ENCODE measurements at places on chromosomes 1 and 21.

GRCh38 chr1:150554086-150554452, 4.9 kb downstream of the ADAMTSL4 start:
- DNase-seq, result no peak

- DNase-seq, result no peak
Measured at GRCh38 chr1:8578936-8579335, 238.5 kb downstream of the RERE start.

DNA sequence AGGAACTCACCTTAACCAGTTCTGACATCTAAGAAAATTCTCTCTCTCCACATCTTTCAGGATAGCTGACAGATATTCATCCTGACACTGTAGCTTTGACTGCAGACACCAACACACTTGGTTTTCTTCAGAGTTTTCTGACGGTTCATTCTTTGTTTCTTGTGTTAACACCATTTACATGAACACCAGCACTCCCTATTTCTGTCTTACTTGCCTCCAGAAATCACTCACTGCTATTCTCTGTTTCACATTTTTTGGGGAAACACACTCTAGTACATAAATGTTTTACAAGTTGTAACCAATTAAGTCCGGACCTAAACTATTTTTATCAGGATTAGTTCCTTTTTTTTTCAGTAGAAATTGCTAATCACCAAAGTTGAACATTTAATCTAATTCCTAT, 15.4 kb downstream of the FLVCR1 start:
- DNase-seq, result no peak

GRCh38 chr21:16741141-16741665, 771.6 kb upstream of the CXADR start:
- no peak for DNase-seq

GRCh38 chr1:203931953-203932352, 70.6 kb downstream of the SNRPE start:
- no peak for DNase-seq

DNA sequence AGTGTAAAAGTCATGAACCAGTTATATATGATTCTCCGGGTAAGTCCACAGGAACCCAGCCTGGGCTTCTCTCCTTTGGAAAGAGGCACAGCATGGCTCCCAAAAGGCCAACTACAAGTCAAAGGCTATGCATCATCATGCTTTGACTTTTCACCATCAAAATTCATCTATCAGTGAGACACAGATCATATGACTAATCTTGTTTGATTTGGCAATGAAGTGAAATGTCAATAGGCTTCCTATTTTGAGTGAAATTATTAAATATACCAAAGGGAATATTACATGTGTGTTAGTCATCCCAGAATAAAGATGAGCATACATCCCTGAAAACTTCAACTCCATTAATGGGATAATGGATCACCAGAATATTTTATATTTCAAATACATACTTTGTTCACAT, 83.5 kb upstream of the ADGRL2 start:
- DNase-seq, result no peak

DNA sequence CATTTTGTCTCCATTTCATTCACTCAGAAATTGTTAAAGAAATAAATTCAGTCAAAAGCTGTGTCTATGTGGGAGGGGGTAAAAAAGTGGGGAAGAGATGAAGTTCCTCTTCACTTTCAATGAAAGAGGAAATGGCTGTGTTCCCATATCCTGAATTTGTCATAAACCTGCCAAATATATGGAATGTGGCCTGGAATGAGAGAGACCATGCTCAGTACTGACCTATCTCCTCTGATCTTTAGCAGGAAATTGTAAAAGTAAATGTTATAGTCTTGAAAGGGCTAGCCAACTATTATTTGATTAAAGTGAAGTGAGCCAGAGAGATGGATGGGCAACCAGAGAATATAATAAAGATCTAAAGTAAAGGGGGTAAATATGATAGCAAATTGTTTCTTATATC, 130.3 kb upstream of the C21orf91 start:
- DNase-seq, result no peak

- DNase-seq, result no peak
Measured at GRCh38 chr1:82728206-82728605, 927.5 kb downstream of the ADGRL2 start.

DNA sequence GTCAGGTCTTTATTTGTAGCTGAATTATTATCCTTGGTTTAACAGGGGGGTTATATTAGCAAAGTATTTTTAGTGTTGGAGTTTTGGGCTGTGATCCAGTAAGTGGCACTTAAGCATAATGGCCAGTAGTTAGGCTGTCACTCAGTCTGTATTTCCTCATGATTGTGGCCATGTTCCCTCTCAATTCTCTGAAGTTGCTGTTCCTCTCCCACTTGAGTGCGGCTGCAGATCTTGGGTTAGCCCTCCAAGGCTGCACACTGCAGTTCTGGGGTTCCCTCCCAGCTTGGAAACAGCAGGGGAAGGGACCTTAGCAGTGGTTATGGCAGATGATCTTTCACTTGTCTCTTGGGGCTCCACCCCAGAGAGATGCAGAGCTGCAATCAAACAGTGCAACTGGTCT, 23.2 kb upstream of the DENND1B start:
- no peak for DNase-seq

GRCh38 chr1:30444850-30445249, 278.5 kb downstream of the MATN1 start:
- DNase-seq, result no peak

GRCh38 chr1:223248770-223249140, 105.7 kb upstream of the TLR5 start:
- DNase-seq, result peak; percentile 19

DNA sequence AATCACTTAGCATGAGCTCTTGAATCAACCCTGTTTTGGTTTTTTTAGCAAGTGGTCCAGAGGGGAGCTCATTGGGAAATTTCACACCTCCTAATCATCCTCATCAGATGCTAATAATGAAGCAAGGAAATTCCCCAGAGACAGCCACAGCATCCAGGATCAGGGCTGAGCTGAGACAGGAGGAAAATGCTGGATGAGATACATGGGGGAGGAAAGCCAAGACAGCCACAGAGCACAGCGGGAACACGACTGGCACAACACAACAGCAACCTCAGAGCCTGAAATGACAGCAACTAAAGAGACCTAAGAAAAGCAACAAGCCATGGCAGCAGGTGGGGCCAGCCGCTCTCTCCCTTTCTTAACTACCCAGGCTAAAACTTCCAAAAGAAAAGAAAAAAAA, 70.4 kb downstream of the UBR4 start:
- no peak for DNase-seq

- DNase-seq, result no peak
Measured at GRCh38 chr1:58780836-58781452, 2.9 kb downstream of the JUN start.

GRCh38 chr21:46117586-46118315, 19.8 kb downstream of the COL6A2 start:
- DNase-seq, result no peak

DNA sequence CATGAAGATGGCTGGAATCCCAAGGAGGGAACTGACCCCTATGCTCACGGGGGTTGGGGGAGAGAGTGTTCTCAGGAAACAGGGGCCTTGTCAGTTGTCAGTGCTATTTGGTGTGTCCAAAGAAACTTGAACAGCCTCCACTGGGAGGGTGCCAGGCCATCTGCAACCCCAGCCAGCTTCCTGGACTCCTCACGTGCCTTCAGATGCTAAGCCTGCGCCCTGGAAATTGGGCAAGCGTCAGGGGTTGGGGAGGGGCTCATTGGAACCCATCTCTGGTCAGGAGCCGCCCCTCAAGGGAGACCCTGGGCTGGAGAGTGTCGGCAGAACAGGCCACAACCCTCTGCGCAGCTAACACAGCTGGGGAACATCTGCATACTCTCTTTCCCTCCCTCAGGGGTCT, 13.1 kb upstream of the LHX4 start:
- no peak for DNase-seq

DNA sequence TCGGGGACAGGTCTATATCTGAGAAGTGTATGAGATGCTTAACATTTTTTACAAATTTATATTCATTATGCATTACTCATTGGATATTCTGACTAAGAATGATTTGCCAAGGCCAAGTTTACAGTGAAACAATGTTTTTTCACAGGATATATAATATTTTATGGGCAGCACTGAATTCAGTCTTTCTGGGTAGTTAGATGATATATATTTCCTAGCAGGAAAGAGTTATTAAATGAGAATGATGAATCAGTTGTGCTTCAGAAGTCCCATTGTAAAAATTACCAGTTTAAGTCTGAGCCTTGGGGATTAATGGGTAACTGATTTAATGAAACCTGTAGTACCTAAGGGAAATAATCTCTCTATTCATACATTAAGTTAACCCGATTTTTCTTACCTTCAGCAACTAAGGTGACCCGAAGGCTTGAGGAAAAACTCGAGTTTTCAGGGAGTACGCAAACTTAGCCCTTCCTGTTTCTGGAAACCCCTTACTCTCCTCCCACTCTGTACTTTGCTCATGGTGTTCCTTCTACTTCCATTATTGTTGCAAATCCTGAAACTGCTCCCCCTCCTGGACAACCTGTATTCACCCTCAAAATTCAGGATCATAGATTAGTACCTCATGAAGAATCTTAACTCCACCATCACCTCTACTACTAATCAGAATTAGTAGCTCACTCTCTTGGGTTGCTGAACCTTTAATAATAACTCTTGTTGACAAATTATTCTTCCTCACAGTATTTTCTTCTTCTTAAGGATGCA, 135.1 kb downstream of the AK5 start:
- no peak for DNase-seq

DNA sequence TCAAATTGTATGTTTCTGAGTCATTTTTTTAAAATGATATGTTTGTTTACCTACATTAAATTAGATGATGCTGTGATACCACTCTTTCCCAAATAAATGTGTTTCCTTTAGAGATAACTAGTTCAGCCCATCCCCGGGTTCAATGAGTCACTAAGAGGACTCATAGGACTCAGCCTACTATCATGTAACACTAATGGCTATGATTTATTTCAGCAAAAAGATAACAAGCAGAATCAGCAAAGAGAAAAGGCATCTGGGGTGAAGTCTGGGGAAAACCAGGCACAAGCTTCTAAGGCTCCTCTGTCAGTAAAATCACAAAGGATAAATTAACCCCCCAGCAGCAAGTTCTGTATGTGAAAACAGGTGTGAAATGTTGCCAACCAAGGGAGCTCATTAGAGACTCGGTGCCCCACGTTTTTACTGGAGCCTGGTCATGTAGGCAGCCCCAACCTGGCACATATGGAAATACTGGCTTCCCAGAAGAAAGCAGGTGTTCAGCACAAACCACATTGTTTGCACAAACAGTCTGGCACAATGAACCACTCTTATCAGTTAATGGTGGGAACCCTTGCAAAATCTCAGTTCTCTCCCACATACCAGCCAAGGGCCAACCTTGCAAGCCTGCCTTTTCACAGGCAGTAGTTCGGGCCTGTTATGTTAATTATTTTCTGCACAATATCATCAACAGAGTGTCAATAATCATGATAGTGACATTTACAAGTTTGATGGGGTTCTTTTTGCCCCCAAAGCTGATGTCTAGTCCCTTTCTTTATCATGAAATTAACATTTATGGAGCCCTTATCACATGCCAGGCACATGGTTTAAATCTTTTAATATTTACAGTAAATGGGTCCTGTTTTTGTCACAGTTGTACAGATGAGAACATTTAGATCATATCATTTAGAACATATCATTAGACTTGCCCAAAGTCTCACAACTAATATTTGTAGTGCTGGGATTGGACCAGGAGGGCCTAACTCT, 23.1 kb upstream of the CNN3 start:
- DNase-seq, result no peak

GRCh38 chr1:175841738-175842187, 98.4 kb upstream of the TNR start:
- no peak for DNase-seq

- no peak for DNase-seq
Measured at GRCh38 chr1:98103617-98104285, 182.9 kb upstream of the DPYD start.

DNA sequence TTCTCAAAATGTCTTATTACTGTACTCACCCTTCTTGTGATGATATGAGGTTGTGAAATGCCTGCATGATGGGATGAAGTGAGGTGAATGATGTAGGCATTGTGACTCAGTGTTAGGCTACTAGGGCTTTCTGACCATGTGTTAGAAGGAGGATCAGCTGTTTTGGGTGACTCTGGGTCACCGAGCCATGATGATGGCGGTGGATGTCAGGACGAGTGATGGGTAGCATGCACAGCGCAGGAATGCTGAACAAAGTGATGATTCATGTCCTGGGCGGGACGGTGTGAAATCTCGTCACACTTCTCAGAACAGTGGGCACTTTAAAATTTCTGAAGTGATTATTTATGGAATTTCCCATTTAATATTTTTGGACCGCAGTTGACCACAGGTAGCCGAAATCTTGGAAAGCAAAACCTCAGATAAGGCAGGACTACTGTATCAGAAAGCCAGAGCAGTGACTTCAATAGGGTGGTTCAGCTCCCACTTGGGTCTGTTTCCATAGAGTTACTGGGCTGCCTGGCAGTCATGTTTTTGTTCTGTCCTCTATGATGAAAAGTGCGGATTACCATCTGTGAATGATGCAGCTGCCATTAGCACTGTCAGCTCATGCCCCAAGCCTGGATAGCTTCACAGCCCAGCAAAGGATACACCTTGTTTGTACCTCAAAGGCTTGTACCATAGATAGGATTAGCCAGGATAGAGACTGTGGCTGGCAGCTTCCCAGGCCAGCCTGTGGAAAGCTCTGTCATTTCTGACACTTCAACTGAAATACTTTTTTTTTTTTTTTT, 26.6 kb downstream of the IL6R start:
- no peak for DNase-seq

- DNase-seq, result no peak
Measured at GRCh38 chr1:226176870-226177269, 9.7 kb downstream of the ACBD3 start.

DNA sequence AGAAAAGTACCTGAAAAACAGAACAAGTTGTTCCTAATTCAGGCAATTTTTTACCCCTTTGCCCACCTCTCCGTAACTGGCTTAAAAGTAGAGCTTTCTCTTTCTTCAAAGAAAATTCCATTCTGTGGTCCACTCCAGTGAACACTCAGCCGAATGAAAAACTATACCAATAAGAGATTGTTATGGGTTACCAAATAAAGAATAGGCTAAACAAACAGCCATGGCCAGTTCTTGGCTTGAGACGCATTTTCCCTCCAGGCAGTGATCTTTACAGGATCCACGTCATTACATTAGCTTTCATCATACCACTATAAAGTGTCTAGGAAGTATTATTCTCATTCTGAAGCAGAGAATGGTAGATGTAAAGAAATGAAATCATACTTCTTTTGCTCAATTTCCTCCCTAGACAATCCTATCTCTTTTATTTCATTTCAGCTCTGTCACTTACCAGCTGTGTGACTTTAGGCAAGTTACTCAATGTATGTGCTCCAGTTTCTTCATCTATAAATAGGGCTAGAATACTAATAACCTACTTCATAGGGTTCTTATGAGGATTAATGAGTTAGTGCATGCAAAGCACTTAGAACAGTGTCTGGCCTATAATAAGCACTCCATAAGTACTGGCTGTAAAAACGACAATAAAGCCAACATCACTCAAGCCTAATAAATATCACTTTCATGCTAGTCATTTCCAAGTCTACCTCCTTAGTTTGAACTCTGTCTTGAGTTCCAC, 26.5 kb upstream of the TRIM45 start:
- no peak for DNase-seq

DNA sequence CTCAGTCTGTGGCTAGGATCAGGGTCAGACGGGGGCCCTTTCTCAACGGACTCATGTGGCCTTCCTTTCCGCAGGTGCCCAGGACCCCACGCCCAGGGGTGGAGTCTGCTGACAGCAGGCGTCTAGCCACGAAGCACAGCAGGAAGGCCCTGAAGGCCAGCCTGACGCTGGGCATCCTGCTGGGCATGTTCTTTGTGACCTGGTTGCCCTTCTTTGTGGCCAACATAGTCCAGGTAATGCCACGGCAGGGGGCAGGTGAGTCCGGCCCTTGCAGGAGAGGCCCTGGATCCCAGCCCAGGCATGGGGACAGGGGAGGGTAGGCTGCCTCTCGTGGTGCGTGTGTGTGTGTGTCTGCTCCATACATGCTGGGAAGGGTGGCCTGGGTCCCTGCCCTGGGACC, 13.8 kb downstream of the HTR6 start:
- DNase-seq, result no peak

Data from activated CD8-positive, alpha-beta memory T cell treated with anti-CD3 and anti-CD28 coated beads for 1 hour (primary cell).